ENCODE measurements at places on chromosomes 5 and 9. TPM values are rescaled to one million over a fixed set of nuclear protein-coding genes. Genes with fewer than 3 reads are reported as not detected.

Gene CLTA
- 131 TPM for polyA plus RNA-seq

Gene TMEM252
- not detected for polyA plus RNA-seq

Gene WHRN
- 14.9 TPM for polyA plus RNA-seq

Gene FGF1
- 1.6 TPM for polyA plus RNA-seq

Gene CDH6
- polyA plus RNA-seq = 0.87 TPM

Gene QSOX2
- 11.5 TPM for polyA plus RNA-seq

Gene PRLR
- 0.75 TPM for polyA plus RNA-seq

Gene ADAMTSL1
- 0.34 TPM for polyA plus RNA-seq

Gene C9
- 0.05 TPM for polyA plus RNA-seq

Gene KCNV2
- not detected for polyA plus RNA-seq

DNA sequence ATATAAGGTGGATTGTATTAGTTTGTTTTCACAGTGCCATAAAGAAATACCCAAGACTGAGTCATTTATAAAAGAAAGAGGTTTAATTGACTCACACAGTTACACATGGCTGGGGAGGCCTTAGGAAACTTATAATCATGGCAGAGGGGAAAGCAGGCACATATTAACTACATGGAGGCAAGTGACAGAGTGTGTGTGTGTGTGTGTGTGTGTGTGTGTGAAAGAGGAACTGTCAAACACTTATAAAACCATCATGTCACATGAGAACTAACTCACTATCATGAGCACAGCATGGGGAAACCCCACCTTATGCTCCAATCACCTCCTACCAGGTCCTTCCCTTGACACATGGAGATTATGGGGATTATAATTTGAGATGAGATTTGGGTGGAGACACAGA lies 118.6 kb downstream of the SPEF2 start:
- DNase-seq = no peak

GRCh38 chr5:97854871-97855762 lies 672.1 kb upstream of the RIOK2 start:
- no peak for DNase-seq

GRCh38 chr5:134460551-134460950 lies 48.9 kb upstream of the CDKN2AIPNL start:
- DNase-seq = no peak

DNA sequence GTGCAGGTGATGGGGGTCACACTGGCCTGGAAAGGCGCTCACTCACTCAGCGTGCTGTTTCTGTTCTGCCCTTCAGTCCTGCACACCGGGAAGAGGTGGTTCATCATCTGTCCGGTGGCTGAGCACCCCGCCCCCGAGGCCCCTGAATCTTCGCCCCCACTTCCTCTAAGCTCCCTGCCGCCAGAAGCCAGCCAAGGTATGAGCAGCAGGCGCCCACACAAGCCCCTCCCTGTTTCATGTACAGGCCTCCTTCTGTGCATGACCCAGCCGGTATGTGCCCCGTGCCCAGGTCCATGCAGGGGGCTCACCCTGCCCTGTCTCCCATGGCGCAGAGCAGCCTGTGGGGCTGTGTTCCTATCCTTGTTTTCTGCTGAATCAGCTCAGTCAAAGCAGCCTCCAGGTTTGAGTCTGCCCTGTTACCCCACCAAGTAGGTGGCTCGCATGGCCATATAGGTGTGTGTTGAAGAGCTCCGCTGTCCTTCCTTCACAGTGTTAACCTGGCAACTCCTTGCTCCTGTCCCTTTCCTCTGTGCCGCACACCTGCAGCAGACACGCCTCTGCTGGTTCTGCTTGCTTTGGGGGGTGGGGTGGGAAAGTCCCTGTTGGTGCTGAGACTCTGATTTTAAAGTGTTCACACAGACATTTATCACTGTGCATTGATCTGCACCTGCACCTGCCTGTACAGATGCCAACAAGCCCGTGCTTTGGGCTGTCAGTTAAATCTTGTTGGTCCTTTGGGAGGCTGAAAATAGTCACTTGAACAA lies 84.8 kb downstream of the WNK2 start:
- peak; percentile 52 for DNase-seq

DNA sequence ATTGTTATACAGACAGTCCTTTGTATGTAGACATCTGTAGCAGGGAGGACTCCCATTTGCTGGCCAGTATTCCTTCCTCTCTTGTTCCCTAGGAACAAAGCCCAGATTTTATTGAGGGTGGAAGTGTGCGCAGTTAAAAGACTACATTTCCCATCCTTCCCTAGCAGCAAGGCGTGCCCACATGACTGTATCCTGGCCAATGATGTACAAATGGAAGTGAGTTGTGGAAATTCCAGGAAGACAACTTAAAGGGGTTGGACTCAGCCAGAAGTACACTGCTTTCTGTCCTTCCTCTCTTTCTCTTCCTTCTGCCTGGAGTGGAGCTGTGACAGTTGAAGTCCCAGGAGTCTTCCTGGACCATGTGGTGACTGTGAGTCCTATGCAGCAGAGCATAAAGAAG lies 89.0 kb downstream of the HRH2 start:
- DNase-seq = no peak

DNA sequence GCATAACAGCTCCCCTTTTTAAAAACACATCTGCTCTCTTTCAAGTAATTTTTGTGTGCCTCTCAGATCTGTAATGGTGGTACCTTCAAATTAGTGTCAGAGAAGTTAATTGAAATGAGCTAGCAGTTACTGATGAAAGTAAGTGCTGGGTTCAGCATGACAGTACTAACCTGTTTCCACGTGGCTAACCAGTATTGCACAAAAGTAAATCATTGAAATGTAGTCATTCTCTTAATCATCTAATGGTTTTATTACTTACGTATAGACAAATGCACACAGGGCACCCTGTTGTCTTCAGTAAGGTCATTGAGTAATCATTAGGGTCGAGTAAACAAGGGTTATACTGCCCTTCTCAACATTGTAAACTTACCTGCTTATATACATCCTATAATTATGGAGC lies 157.8 kb upstream of the PRR16 start:
- DNase-seq = no peak

DNA sequence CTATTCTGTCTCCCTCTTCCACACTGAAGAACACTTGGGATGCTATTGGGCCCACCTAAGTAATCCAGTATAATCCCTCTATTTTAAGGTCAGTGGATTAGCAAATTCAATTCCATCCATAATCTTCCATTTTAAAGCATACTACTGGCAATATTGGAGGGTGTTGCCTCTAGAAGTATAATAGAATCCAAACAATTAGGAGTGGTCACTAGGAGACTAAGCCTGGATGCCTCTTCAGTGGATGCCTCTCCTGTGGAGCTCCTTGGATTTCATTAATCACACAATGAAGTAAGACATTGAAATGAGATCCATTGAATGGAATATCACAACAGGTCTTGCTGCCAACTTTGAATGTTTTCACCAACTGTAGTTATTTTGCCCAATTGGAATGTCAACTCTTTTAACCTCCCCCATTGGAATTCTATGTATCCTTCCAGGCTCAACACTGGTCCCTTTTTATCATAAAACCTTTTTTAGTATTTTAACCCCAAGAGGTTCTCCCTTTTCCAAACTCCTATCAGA lies 311.6 kb downstream of the PLK2 start:
- no peak for DNase-seq

DNA sequence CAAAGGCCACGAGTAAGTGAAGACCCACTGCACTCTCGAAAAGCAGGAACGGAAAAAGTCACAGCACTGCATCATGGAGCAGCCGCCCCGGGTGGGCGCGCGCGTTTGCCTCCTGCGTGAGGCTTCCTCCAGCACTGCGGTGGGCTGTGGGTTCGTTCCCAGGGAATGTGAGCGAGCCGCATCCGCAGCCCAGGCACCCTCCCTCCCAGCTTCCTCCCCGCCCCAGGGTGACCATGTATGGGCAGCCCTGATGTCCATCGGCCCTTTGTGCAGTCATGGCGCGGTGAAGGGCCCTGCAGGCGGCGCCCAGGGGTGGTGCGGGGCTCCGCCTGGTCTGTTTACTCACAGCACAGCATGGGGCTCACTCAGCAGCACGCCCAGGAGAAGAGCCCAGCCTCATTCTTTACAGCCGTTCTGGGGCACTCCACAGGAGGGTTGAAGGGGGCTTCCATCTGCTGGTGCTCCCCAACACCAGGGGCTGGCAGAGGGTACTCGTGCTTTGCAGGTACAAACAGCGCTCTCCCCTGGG lies 32.7 kb downstream of the KCNT1 start:
- no peak for DNase-seq

DNA sequence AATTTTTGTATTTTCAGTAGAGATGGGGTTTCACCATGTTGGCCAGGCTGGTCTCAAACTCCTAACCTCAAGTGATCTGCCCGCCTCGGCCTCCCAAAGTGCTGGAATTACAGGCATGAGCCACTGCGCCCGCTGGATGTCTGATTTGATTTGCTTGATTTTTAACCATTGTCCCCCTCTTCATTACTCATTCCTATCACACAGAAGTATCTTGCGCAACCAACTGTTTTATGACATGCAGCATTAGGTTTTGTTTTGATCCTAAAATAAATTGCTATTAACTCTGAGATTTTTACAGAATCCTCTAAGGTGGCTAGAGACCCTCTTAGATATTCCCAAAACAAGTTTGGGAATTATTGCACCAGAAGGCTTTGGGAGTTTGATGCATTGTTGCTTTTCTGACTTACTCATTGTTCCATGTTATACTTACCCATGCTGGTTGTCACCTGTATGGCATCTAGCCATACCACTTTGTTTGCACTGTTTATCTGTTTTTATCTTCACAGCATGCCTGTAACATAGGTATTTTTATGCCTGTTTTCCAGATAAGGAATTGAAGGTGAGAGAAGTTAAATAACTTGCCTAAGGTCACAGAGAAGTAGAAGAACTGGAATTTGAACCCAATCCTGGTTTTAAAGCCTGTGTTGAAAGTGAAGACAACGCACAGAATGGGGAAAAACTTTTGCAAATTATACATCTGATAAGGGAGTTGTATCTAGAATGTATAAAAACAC lies 35.9 kb upstream of the PWWP2A start:
- no peak for DNase-seq

DNA sequence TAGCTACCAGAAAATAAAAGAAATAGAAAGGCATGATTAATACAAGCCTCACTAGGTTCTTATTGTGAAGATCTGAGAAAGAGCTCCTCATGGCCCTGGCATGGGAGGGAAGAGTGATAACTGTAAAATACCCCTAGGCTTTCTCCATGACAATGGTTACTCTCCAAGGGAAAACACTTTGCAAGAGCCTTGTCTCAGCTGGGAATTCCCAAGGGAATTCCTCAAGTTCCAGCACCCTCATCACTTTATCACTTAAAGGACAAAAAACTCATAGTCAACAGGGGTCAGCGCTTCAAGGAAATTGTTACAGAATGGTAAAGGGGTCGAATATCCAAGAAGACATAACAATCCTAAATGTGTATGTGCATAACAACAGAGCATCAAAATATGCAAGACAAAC lies 21.2 kb downstream of the SYK start:
- no peak for DNase-seq

GRCh38 chr9:79408200-79408599 lies 163.6 kb upstream of the TLE4 start:
- DNase-seq = no peak

GRCh38 chr9:9108641-9109040 lies 1309.1 kb upstream of the DMAC1 start:
- no peak for DNase-seq

- no peak for DNase-seq
These were observed 57.0 kb upstream of the FCN2 start for GRCh38 chr9:134823623-134824022.

DNA sequence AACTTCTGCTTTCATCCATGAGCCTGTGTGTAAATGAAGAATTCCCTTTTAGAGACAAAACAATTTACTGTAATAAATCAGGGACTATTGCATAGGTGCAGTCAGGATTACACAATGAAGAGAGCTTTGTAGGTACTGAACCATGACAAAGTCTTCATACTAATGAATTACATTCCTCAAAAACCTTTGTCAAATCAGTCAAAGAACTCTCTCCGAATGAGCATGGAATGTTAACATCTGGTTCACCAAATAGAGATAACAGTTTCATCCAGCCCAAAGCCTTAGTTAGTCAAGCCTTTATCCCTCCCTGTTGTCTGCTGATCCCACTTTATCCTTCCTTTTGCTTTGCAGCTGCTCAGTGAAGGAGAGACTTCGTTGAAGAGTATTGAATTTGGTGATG lies 62.9 kb upstream of the DMRTA1 start:
- no peak for DNase-seq

DNA sequence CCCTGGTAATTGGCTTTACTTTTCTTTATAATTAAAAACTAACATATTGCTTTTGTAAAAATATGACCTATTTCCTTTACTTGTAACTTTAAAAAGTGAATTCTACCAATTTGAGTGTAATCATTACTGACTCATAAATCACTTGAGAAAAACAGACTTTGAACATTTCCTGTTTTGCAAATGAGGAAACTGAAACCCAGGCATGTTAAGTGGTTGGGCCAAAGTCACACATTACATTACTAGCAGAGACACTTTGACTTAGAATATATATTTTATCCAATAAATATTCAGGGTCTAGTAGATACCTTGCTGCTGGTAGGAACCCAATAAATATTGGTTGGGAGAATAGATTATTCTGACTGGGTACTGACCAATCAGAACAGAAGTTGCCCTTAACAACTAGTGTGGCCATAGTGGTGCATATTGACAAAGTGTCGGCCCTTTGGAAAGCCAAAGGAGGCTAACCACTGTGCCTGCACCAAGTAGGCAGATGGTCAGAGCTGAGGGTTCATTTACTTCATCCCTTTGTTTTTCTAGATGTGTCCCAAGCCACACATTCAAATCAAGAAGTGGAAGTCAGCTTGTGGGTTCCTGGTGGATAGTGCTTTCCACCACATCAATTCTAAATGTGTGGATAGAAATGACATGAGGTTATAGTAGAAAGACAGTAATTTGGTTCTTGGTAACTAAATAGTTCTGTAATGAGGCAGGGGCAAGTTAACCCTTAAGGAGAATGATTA lies 365.1 kb upstream of the RIOK2 start:
- no peak for DNase-seq

DNA sequence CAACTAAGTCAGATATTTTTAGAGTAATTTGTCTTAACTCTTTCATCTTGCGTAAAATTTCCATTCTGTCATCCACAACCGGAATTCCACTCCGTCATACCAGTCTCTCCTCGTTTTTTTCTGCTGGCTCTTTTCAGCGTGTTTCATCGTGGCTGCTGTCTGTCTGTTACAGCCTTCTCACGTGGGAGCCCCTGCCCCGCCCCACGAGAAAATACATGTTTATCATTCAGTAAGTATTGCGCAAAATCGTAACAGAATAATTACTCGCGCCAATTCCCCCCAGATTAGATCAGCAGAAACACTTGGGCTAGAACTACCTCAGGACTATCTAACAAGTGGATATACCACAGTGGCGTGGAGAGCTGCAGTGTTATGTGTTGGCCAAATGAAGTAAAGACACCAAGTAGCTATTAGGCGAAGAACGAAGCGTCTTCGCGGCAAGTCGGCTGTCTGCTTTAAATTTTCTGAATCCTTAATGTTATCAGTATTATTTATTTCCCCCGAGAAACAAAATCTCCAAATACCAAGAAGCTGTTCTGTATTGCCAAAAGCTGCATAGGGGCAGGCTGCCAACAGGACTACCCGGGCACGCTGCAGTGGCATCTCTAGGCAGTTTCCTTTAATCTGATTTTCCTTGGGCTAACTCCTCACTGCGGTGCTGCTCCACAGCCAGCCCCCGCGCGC lies 566 bp upstream of the FOCAD start:
- no peak for DNase-seq

DNA sequence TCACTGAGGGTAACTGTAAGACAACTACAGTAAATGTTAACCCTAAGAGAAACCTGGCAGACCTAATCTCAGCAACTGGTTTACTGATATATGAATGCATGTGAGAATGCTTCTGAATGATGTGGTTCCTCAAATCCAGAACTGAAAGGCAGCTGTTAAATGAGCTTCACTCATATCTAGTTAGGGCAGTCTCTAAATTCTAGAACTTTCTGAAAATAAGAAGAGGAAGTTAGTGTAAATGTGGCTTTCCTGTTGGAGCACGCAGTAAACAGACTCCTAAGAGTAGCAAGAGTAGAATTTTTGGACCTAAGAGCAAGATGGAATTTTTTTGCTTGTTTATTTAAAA lies 117.9 kb upstream of the KCNN2 start:
- no peak for DNase-seq

All from thymus (tissue), 14 donors.